ENCODE measurements at places on chromosomes 7 and 10.

DNA sequence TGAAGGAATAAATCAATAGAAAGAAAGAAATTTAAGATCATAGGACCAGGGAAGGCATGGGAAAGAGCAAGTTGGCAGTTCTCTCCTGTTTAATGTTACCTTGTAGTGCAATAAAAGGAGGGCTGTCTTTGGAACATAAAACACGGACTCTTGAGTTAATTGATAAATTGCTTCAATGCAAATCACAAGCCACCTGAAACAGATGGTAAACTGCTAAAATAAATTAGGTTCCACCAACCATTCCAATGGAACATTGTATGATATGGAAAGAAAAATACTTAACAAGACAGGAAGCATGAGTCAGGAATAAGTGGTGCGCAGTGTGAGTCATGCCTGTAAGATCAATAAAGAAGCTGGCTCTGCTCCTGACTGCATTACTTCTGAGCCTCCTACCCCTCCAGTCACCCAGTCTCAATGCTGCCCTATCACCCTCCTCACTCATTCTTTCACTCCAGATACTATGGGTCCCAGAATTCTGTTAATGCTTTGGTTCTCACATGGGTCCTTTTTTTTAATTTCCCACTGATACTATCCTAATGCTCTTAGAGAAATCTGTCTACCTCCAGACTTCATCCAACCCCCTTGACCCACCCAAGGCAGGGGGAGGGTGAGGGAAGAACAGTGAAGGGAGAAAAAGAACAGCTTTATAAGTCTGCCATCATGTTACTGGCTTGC, 78.9 kb downstream of the LRRC17 start:
- DNase-seq, result no peak

DNA sequence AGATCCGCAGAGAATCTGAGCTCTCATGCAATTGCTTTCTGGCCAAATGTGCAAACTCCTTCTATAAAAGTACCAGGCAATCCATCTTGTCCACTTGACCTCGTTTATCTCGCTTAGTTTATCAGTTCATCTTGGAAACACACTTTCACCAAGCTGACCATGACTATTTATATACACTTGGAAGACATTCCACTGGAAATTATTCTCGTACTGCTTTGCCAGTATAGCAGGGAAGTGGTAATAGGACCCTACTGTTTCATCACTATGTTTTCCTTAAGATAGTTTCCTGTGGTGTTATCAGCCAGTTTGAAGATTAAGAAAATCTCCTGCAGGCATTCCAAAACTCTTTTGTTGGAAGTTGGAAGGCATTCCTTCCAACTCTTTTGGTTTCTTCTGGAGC, 115.3 kb upstream of the FAM171A1 start:
- no peak for DNase-seq

GRCh38 chr10:79136236-79137005, 67.7 kb downstream of the ZMIZ1 start:
- no peak for DNase-seq

DNA sequence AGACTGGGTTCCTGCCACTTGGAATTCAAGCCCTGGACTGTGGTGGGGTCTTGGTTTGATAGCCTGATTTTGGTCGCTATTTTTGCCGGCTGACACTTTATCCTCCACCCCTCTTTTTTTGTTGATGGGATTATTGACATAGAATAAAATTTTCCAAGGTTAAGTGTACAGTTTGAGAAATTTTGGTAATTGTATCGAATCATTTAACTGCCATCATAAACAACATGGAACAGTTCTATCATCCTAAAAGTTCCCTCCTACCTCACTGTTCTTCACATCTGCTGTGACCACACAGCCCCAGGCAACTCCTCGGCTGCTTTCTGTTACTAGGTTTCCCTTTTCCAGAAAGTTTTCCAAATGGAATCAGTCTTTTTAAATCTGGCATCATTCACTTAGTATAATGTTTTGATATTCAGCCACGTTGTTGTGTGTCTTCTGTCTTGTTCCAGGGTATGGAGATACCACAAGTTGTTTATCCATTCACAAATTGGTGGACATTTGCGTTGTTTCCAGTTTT, 50.6 kb upstream of the STEAP1B start:
- DNase-seq, result no peak

DNA sequence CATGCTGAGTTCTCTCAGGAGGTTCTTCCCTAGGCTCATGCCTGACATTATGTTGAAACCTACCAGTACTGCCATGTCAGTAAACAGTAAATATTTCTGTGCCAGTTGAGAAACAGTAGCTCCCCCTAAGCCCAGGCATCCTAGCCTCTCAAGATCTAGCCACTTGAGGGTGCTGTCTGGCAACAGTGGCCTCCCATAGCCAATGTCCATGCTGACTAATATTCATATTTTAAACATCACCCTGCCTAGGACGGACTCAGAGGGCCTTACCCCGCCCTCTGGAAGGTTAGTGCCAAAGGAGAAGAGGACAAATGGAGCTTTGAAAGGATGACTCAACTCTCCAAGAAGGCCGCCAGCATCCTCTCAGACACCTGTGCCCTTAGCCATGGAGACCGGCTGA, 7.7 kb downstream of the ACSM6 start:
- no peak for DNase-seq

GRCh38 chr7:155684543-155684942, 40.1 kb downstream of the RBM33 start:
- DNase-seq, result no peak

- DNase-seq, result no peak
Measured at GRCh38 chr10:114310346-114310745, 71.3 kb downstream of the VWA2 start.

DNA sequence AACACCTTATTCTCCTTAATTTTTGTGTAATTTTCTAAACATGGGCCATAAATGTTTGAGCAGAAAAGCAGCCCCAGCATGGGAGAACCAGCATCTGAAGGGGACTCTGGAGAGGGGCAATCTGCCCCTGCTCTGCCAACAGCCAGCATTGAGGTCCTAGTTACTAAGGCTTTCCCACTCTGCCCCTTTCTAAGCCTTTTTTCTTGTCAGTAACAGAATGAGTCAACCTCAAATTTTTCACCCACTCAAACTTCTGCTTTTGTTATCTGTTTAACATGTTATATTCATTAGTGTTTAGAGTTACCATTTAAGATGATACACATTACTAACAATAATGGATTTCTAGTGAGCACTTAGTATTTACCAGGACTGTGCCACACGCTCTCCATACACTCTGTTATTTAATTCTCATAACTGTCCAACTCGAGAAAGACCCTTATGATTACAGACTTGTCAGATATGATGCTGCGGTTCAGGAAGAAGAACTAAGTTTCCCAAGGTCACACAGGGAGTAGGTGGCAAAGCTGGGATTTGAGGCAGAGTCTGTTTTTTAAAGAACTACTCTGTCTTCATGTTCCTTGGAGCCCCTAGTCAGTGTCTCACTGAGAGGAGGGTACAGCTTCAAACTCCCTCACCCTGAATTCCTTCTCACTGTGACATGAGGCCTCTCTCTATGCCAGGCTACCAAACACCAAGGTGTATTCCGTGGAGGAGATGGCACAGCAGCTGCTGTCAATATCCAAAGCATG, 19.9 kb upstream of the GPAM start:
- DNase-seq, result no peak

DNA sequence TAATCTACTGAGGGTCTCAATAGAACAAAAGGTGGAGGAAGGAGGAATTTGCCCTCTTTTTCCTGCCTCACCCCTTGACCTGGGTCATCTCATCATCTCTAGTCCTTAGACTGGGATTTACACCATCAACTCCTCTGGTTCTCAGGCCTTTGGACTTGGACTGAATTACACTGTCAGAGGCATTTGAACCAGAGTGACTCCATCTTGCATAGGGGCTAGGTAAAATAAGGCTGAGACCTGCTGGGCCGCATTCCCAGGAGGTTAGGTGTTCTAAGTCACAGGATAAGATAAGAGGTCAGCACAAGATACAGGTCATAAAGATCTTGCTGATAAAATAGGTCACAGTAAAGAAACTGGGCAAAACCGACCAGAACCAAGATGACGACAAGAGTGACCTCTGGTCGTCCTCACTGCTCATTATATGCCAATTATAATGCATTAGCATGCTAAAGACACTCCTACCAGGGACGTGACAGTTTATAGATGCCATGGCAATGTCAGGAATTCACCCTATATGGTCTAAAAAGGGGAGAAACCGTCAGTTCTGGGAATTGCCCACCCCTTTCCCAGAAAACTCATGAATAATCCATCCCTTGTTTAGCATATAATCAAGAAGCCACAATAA, 84.0 kb downstream of the C1GALT1 start:
- DNase-seq, result no peak

DNA sequence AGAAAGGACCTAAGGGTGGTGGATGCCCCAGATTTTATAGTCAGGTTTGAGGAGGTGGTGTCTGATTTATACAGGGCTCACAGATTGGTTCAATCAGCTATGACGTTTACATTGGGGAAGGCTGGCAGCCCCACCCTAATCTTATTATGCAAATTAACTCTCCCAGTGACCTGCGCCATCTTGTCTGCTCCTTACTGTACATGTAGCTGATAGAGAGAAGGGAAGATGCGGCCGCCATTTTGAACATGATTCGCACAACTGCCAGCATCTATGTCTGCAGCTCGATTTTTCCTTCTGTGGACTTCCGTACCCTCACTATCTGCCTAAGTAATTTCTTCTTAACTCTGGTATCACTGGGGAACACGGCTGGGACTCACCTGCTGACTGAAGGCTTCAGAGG, 619.0 kb upstream of the DPP6 start:
- DNase-seq, result no peak

DNA sequence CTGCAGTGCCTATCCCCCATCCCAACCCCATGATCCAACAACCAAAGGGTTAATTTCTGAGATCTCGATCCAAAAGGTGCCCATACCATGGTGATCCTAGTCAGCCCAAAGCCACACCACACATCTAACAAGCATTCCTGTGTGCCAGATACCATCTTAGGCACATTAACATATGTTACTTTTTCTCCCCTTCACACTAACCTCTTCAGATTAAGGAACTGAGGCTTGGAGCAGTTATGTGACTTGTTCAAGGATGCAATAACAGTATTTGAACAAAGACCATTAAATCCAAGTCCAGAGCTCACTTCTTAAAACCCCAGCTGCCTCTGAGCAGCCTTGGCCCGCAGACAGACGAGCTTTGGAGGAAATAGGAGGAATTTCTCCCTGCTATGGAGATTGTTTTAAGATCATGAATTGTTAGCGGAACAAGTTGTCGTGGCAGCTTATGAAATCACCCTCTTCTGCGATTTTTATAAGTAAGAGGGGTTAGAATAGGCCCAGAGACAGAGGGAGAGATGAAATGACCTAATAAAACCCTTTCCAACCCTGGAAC, 327.2 kb downstream of the KCNMA1 start:
- DNase-seq, result no peak

DNA sequence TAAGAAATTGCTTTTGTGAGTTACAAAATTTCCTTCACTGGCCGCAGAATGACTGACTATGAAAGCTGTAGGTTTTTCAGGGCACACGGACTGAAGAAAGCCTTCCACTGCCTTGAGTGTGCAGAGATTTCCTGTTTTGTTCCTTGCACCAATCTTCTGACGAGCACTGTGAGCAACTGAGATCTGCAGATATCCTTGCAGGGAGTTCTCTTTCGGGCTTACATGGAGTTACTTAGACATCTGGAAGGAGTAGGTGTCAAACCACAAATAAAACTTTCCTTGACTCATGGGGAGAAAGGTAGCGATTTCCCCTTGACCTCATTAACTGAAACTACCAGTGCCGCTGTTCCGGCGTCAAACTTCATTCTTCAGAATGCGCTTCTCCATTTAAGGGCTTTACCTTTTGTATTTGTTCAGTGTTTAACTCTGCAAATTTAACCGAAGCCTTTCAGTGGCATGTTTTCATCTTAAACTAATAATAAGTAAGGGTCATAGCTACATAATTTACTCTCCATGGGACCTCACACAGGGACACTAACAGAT, 1175.3 kb downstream of the GATA3 start:
- no peak for DNase-seq

DNA sequence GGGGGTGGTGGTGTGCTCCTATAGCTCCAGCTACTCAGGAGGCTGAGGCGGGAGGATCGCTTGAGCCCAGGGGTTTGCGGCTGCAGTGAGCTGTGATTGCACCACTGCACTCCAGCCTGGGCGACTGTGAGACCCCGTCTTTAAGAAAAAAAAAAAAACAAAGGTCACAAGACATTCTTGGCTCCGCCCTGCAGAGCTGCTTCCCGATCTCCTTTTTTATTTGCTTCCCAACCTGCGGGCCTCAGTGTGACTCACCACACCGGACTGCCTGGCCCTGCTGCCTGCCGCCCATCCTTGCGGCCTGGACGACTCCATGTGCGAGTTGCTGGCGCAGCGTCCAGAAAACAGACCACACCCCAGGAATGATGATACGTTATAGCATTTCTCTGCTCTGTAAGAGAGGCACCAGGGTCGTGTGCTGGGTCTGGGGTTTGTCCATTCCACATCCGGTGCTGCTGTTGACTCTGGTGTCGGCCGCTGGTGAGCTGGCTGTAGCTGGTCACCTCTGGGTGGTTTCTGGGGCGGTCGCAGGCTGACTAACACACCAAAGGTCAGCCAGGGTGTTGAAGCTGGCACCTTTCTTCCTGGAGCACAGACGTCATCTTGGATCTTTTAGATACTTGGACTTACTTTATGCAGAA, 123.6 kb downstream of the TCF7L2 start:
- DNase-seq, result no peak

DNA sequence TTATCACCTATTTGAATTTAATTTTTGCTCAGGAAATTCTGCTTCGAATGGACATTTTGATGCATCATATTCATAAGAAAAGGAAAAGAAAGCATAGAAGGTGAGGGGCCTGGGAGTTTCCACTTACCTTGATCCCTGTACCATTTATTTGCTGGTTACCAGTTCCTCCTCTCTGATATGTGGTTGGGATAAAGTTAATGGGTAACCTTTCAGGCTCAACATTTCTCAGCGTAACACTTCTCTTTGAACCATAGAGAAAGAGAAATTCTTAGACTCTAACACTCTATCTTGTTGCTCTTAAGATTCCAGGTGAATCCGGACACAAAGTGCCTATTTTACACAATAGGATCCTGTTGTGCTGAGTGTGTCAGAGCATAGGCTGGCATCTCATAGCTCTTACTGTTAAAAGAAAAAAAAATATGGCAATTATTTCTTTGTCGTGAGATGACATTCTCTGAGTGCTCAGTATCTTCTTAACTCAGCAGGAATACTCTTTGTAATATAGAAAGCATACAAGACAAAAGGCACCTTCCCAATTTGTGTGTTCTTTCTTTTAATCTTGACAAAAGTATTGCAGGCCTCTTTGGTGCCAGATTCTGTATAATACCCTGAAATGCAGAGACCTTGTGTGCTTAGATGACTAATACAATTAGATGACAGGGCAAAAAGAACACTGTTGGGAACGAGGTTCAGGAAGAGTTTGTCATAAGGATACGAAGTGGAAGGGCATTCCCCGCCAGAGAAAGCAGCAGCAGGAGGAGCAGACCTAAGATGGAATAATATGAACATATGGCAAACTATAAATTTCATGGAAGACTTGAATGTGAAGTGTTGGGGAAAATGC, 689.6 kb downstream of the NRG3 start:
- no peak for DNase-seq

GRCh38 chr7:745431-746154, 18.5 kb upstream of the PRKAR1B start:
- no peak for DNase-seq

- DNase-seq, result no peak
Measured at GRCh38 chr10:63711361-63711760, 190.2 kb downstream of the REEP3 start.

GRCh38 chr7:1394371-1394770, 64.9 kb downstream of the MICALL2 start:
- DNase-seq, result no peak

GRCh38 chr10:45417746-45418145, 43.7 kb downstream of the ALOX5 start:
- no peak for DNase-seq

GRCh38 chr7:147818317-147818716, 772.2 kb upstream of the C7orf33 start:
- no peak for DNase-seq

- no peak for DNase-seq
Measured at GRCh38 chr7:132752431-132752830, 176.2 kb upstream of the PLXNA4 start.

Data from T-helper 9 cell (primary cell).